ENCODE measurements at places on chromosomes 7 and 10.

DNA sequence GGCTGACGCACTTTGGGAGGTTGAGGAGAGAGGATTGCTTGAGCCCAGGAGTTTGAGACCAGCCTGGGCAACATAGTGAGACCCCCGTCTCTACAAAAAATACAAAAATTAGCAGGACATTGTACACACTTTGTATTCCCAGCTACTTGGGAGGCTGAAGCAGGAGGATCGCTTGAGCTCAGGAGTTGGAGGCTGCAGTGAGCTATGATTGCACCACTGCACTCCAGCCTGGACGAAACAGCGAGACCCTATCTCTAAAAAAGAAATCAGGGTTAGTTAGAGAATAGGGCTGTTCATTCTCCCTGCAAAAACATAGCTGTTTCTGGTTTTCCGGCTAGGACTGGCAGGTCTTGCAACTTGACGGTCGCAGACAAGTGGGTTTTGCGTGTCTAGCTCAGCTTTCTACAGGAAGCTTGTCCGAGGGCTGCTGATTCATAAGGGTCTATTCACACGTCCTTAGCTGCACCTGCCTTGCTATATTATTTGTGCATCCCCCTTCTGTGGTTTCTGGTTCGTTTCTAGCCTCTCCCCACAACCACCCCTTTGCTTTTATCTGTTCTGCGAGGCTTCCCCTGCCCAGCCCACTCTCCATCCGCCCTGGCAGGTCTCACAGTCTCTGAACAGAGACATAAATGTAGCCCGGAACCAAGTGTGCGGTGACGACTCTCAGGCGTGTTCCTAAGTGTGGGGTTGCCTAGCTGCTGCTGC, 10.7 kb downstream of the AMZ1 start:
- no peak for DNase-seq

DNA sequence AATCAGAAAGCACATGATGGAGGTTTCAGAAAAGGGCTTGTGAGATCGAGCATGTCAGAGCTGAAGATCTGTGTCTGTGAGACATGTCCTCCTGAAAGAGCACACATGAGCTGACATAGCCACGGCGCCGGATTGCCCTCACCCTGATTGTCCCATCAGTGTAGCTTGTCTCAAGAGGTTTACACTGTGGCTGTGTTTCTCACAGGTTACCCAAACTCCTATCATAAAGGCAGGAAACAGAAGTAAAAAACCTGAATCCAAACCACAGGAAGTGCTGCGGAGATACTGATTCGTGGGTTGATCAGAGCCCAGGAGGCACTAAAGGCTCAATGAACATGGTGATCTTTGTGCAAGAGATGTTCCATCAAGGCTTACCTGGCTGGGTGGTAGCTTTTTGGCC, 3.9 kb upstream of the ATP6V0E2 start:
- DNase-seq = no peak

GRCh38 chr7:149773446-149774236, at the start of gene ZNF467:
TSS of gene ZNF467 (minus strand) at chr7:149773588. CDS start at chr7:149771032, 2,556 bp downstream.
- DNase-seq = no peak

DNA sequence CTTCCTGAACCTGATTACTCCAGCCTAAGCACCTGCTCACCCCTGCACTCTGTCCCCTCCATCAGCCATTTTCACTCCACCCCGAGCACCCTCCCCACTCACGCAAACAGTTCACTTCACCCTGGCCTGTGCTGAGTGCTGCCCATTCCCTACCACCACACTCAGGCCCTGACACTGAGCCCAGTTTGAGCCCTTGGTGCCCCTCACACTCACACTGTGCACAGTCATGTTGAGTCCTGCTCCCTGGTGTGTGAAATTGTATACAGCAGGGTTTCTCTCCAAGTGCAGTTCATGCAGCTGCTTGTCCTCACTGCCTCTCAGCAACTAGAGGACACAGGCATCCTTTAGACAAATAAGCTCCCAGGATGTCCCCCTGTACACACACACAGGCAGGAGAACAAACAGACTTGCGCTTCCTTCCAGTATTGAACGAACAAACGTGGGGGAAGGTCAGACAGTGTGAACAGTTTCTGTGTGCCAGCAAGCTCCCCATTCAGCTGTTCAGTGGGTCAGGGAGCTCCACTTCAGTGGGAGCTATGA, 6.8 kb downstream of the MYO1G start:
- DNase-seq = no peak

DNA sequence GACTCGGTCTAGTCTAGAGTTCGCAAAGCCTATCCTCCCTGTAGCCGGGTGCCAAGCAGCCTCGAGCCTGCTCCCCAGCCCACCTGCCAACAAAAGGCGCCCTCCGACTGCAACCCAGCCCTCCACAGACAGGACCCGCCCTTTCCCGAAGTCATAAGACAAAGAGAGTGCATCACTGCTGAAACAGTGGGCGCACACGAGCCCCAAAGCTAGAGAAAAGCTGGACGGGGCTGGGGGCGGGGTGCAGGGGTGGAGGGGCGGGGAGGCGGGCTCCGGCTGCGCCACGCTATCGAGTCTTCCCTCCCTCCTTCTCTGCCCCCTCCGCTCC, 622 bp upstream of the COL1A2 start:
- DNase-seq = no peak

- DNase-seq = no peak
These were observed 3.5 kb upstream of the MYL10 start for GRCh38 chr7:101632641-101633040.

- peak; percentile 75 for DNase-seq
These were observed 56.4 kb downstream of the BBS9 start for GRCh38 chr7:33185786-33186185.

DNA sequence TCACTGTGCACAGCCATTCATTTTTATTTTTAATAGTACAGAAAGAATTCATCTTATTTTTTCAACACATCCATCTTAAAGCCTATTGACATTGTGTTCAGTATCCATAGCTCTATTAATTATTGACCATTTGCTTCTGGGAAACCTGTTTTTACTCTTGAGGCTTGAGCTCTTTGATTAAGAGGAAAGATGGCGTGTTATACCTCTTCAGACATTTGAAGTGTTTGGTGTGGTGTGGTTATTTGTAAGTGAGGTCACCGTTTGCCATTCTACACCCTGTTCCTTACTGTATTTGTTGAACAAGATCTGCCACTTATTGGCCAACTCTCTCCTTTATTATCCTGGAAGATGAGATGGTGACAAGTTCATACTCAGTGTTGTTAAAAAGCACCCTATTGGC, 18.4 kb downstream of the C7orf57 start:
- DNase-seq = no peak

GRCh38 chr7:17181482-17181881, 117.0 kb upstream of the AHR start:
- DNase-seq = no peak

- no peak for DNase-seq
These were observed 70.8 kb upstream of the UCN3 start for GRCh38 chr10:5293691-5294550.

DNA sequence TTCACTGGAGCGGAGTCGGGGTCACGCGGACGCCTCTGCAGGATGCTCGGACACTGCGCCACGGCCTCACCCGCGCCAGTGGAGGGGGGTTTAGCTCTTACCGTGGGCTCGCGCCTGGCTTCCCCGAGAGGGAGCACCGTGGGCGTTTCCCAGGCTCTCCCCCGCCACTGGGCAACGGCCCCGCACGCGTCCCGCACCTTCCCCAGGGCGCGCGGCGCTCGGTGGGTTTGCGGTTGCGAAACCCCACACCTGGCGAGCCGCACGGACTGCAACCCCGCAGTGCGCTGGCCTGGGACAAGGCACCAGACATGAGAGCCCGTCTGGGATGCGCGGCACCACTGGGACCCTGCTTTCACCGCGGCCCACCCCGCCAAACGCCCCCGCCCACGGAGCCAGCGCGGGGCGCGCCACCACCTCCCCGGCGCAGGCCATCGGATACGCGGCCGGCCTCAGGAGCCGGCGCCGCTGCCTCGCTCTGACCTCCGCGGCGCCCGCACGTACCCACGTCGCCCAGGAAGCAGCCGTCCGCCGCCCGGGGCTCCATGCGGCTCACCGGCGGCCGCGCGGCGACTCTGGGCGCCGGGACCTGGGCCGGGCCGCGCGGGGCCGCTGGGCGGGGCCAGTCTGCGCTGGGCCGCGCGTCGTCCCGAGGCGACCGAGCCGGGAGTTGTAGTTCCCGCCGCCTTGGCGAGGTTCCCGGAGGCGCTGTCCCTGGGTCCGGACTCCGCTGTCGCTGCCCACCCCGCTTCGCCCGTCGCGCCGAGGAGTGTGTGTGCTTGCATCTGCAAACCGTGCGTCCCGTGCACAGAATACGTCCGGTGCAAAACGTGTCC, at the start of gene ASB13:
ASB13 (minus strand) TSS at position 588 of the 833 bp plus-strand sequence; CDS start at position 544, 44 bp downstream.
- no peak for DNase-seq

DNA sequence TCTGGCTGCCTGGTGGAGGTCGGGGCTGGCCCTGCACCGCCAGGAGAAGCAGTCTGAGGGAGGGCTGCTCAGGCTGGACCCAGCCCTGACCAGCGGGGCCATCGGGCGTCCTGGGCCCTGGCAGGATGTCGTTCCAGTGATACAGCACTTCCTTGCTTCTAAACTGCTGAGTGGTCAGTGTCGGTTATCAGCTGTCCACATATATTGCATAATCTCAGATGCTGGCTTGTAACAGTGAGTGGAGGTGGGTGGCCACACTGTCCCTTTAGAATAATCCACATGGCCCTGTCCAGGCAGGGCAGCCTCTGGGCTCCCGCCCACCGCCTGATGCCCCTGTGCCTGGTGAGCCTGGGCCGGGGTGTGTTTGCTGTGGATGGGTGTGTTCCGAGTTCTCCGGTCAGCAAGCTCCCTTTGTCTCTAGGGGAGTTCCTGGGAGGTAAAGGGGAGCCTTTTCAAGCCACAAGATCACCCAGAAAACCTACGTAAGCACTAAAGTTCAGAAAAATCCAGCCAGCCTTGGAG, 86.1 kb downstream of the LHPP start:
- DNase-seq = no peak

DNA sequence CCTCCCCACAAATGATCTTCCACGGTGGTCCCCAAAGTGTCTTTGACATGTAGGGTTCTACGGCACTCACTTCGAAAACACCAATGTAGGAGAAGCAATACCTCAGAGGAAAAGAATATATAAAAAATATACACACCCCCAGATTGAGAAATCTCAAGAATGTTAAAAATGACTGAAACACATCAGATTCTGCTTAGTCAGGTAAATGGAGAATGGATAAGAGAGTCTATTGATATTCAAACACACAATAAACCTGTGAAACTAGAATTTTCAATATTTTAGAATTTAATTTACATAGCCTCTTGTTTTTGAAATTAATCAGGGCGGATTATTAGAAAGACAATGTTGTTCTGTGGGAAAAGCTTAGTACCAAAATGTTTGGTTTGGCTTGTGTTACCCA, 712.4 kb downstream of the GATA3 start:
- no peak for DNase-seq

GRCh38 chr7:1665549-1666316, 4.3 kb upstream of the ELFN1 start:
- no peak for DNase-seq

DNA sequence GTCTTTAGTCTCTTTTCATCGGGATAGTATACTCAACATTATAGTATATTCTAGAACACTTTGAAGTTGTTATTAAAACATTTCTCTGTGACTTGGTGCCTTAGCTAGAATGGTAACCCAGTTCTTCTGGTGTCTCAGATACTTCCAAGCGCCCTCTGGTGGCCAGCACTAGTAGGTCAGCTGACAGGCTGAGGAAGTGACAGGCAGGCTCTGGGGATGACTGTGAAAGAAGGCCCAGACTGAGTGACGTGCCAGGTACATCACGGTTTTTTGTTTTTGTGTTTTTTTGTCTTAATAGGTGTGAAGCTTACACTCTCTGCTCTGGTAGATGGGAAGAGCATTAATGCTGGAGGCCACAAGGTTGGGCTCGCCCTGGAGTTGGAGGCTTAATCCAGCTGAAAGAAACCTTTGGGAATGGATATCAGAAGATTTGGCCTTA, 5.1 kb downstream of the COMTD1 start:
- no peak for DNase-seq
